ENCODE measurements at places on chromosomes 5 and 9.

GRCh38 chr9:86340356-86341006 is 13.7 kb downstream of the TUT7 start:
- no peak for DNase-seq

GRCh38 chr5:54646356-54647101 is 129.0 kb downstream of the SNX18 start:
- peak; percentile 22 for DNase-seq

DNA sequence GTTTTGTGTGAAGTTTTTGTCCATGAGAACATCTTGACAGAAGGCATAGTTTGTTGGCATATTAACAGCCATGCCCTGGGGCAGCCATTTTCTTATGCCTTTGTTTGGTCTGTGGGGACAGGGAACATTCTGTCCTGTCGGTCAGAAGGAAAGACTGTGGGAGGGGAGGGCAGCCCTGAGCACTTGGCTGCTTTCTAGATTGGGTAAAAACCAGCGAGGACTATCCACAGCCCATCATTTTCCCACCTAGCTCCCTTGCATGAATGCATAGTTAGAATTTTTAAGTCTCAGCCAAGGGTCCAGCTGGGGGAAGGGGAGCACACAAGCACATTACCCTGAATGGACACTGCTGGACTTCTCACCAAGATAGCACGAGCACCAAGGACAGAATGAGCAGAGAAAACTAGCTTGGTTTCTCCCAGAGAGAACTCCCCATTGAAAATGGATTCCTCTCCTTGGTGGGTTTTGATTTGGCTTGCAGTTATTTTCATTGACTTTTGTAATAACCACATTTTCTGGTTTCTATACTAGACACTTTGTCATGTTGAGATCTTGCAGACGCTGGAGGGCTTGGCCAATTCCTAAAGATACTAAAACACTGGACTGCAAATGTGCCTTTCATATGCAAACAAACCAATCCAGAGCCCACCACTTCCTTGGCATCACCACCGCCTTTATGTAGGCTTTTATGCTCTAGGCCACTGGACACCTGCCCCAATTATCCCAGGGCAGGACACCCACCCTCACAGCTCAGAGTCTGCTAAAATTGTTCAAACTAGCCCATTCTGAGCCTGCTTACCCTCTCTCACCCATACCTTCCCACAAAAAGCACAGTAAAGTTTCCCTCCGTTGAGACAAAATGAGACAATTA is 129.9 kb downstream of the BOD1 start:
- no peak for DNase-seq

DNA sequence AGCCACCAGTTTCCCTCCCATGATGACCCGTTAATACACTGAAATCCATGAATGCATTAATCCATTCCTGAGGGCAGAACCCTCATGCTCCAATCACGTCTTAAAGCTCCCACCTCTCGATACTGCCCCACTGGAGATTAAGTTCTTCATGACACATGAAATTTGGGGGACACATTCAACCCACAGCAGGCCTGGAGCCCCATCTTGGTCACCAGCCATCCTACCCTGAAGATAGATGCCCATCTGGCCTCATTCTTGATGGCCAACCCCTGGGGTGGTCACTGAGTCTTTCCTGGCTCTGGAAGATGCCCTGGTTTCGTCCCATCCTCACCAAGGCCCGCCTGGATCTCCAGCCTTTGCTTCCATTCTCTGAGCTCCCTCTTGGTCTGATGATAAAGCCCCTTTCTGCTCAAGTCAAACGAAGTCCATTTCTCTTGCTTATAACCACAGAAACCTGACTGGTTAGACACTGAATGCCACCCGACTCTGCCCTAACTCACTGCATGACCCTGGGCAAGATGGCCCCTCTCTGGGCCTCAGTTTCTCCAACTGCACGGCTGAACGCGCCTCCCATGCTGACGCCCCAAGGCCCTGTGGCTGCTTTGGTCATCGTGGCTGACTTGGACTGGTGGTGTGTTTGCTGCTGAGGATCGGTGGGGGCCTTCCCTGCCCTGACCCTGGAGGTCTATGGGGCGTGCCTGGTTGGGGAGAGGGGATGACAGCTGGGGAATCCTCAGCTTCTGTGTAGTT is 138.4 kb upstream of the IER5L start:
- no peak for DNase-seq

DNA sequence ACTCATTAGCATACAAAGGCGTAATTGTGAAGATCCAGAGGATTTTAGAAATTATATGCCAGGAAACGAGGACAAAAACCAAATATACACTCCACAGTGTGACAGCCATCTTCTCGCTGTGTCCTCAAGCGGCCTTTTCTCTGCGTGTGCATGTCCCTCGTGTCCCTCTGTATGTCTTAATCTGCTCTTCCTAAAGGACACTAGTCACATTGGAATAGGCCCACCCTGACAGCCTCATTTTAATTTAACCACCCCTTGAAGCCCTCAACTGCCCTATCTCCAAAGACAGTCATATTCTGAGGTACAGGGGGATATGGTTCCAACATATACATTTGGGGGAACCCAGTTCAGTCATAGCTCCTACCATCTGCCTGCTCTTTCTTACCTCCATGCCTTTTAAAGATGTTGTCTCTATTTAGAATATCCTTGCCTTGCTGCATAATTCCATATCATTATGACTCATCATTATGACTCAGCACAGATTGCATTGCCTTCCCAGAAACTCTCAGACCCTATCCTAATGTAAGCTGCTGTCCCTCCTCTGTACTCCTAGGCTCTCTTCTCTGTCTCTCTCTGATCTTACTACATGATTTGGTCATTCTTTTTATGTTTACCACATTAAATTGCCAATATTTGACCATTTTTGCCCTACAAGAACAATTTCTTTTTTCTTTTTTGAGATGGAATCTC is 210.9 kb downstream of the AOPEP start:
- no peak for DNase-seq

DNA sequence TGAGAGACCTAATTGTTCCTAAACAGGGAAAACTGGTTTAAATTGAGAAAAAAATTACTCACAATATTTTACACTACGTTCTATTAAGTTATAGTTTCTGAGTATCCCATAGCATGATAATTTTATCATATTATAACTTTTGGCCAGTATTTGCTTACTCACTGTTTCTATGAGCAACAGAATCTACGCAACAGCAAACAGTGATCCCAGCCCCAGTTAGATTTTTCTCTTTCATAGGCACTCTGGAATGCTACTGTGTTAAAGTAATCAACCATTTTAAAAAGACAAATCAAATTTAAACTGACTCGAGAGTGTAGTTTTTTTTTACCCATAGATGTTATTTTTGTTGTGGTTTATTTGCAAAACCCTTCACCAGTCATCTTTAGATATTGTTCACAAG is 107.2 kb downstream of the XRCC4 start:
- DNase-seq, result no peak

DNA sequence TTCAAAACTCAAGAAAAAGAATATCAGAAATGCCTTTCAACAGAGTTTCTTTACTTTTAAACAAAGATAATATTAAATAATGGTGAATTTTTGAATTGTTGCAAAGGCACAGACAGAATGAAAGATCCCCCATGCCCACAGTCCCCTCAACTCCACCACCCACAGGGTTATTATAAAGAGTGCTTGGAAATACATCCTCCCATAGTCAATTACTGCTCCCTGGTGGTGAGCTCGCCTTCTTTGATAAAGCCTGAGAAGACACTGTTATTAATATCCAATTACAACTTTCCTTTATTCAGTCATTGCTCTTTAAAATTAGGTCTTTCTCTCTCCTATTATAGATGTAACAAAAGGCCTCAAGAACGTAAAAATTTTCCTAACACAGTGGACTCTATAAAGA is 490.2 kb upstream of the RORB start:
- no peak for DNase-seq

GRCh38 chr5:146048994-146049703 is 56.2 kb downstream of the PLAC8L1 start:
- no peak for DNase-seq

- DNase-seq, result no peak
Measured at GRCh38 chr5:14495301-14495700, 86.3 kb upstream of the OTULINL start.

DNA sequence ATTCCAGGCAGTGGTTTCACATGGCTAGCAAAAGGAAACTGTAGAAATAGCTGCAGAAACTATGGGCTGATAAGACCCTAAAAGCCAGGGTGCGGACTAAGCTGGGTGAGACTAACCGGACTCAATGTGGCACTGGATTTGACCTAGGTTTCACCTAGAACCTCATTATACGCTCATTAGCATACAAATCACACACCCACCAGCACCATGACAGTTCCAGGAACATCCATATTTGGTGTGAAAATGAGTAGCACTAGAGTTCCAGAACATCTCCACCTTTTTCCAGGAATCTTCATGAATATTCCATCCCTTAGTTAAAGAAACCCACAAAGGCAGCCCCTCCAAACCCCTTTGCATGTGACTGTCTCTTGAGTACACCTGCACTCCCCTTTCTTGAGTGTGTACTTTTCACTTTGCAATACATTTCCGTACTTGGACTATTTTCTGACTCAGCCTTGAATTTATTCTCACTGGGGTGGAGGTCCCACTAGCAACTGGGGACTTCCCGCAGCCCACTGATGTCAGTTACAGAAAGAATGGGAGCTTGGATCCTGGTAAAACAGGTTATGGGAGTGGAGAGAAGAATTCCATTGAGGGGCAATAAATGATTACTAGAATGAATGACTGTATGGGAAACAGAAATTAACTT is 58.0 kb upstream of the SPATA31C2 start:
- DNase-seq, result no peak

DNA sequence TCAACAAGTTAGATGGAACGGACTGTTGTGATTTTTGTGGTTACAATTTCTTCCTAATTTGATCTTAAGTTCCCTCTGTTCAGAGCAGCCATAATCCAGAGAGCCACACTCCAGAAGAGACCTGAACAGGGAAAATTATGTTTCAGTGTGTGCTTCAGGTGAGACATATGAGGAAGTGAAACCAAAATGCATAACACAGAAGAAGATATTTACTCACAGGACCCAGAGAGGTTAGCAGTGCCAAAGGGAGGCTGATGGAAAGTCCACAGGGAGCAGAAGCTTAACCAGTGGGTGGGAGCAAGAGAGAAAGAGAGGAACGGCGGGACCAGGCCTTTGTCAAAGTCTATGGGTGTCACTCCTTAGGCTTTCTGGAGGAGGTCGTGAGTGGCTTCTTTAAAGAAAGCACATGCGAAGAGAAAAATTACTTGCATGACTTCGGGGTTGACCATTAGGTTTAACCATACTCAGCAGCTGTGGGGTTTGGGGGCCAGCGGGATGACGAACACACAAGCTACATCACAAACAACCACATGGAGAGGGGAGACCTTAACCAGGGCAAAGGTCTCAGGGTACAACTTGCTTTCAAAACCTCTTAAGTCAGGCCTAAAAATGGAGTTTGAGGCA is 141.4 kb downstream of the MED10 start:
- DNase-seq, result no peak

DNA sequence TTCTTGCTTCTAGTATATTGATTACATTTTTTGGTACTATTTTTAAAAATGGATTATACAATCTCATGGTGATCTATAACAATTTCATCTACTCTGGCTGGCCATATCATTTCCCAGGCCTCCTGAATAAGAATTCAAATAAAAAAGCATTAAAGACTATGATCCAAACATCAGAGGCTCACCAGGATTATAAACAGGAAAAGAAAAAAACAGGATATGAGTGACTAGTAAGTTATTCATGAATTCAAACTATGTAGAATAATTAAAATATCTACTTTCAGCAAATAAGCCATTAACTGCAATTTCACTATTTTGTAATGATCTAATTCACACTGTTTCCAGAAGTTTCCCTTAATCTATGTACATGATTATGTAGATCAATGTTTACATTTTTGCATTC is 293.1 kb upstream of the CDH6 start:
- no peak for DNase-seq

GRCh38 chr5:135213027-135213386 is 179.0 kb upstream of the PITX1 start:
- DNase-seq, result no peak

GRCh38 chr9:33109850-33110595 is 33.5 kb upstream of the SMU1 start:
- no peak for DNase-seq

GRCh38 chr5:177186645-177187044 is 53.1 kb downstream of the NSD1 start:
- no peak for DNase-seq

GRCh38 chr9:15999422-16000339 is 446.8 kb downstream of the CCDC171 start:
- DNase-seq, result no peak

DNA sequence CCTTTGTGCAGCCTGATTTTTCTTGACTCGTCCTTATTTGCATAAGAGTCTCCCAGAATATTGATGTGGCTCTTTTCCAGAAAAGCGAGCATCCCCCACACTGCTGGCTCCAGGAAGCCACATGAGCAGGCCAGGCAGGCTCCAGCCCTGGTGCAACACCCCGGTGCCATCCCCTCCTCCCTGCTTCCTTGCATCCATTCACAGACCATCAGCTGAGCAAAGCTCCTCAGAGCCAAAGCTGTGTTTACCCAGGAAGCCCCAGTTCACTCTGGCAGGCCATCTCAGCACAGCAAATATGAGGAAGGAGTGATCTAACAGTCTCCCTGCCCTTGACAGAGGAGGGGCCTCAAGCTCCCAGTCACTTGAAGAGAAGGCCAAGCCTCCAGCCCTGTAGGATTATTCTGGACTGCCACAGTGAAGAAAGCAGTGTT is 34.4 kb downstream of the INSYN2B start:
- DNase-seq, result no peak

DNA sequence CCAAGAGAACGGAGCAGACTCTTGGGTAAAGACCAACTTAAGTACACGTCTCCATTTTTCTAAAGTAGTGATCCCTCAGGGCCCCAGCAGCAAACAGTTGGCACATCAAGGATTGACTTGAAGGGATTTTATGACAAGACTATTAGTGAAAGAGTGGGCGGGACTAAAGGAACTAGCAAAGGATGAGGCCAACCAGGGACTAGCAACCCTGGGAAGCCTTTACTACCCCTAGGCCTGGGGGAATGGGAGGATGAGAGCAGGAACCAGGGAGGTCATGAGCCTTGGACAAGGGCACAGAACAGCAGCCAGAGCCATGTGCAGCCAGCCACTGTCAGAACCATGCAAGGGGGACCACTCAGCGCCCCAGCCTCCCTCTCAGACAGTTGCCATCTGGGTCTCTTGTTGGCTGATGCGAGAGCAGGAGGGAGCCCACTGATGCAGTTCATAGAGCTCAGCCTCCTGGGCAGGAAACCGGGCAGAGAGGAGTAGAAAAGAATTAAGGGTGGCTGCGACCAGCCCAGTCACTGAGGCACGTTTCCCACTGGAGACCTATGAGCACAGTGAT is 28.1 kb downstream of the TGFBI start:
- DNase-seq, result no peak

- no peak for DNase-seq
Measured at GRCh38 chr5:84360056-84360455, 24.6 kb downstream of the EDIL3 start.

GRCh38 chr9:69485466-69485865 is 160.5 kb downstream of the ENTREP1 start:
- no peak for DNase-seq

GRCh38 chr9:98263482-98264357 is 8.3 kb upstream of the TBC1D2 start:
- DNase-seq, result peak; percentile 77
